ENCODE measurements at places on chromosomes 1 and 21.
A peak's percentile ranks its signal among the peaks of the same experiment; 100 is the strongest.

- DNase-seq: no peak
These were observed 1252.1 kb downstream of the NCAM2 start for GRCh38 chr21:22250355-22250754.

DNA sequence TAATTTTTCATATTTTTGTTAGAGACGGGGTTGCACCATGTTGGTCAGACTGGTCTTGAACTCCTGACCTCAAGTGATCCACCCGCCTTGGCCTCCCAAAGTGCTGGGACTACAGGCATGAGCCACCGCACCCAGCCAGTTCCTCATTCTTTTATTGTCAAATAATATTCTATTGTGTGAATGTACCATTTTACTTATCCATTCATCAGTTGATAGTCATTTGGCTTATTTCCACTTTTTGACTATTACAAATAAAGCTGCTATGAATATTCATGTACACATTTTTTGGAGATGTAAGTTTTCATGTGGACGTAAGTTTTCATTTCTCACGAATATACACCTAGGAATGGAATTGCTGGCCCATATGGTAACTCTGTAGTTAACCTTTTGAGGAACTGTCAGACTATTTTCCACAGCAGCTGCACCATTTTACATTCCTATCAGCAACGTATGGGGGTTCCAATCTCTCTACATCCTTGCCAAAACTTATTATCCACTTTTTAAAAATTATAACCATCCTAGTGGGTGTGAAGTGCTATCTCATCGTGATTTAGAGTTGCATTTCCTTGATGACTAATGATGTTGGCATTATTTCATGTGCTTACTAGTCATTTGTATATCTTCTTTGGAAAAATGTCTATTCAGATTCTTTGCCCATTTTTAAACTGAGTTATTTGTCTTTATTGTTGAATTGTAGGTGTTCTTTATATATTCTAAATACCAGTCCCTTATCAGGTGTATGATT lies 12.7 kb downstream of the PACC1 start:
- DNase-seq: no peak

GRCh38 chr1:38201431-38201830 lies 154.8 kb upstream of the POU3F1 start:
- no peak for DNase-seq

DNA sequence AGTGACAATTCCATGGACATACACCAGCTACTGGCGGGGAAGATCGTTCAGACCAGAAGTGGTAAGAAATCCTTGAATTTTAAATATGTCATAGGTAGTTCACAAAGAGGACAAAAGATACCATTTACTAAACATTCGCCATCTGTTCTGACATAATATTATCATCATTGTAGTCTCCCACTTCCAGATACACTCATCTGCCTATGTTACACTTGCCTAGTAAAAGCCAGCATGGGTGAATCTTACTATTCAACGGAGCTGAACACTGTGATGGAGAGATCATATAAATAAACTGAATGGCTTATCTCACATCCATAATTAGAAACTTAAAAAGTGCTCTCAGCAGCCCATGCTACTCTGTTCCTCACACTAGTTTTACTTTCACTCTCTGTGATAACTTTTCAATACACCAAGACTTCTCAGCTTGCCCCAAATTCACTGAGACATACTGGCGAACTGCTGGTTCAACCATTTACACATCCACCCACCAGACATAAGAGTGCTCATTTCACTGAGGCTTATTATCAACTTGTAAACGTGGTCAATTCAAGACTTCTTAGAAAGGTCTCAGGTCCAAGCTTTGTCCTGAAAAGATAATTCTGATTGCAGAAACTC lies 463 bp upstream of the PRRC2C start:
- DNase-seq: no peak

- DNase-seq: no peak
These were observed 111.1 kb downstream of the FNBP1L start for GRCh38 chr1:93559045-93559444.

DNA sequence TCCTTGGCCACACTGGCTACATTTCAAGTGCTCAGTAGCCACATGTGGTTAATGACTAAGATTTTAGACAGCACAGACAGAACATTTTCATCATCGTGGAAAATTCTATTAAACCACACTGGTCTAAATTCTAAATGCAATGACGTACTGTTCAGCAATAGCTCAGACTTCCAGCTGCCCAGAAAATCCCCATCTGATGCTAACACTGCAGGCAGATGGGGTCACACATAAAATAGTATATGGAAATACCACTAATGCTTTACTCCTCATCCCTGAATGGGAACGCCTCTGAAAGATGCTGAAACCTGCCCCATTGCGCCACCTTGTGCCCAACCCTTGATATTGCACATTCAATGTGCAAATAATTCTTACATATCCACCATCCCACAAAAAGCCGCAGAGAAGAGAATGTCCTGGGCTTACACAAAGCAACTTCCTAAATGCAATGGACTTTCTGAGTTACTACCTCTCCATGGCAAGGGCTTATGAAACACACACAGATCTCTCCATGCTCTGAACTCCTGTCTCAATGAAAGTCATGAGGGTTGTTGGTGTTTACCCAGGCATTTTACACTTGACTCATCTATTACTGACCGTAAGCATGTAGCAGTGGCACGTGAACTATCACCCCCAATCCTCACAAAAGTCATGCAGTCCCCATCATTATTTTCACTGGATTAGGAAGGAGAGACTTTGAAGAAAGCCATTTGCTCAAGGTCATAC lies 20.3 kb upstream of the SLC5A9 start:
- DNase-seq: peak; percentile 38

- DNase-seq: no peak
These were observed 340.3 kb downstream of the BRINP2 start for GRCh38 chr1:177511036-177511435.

DNA sequence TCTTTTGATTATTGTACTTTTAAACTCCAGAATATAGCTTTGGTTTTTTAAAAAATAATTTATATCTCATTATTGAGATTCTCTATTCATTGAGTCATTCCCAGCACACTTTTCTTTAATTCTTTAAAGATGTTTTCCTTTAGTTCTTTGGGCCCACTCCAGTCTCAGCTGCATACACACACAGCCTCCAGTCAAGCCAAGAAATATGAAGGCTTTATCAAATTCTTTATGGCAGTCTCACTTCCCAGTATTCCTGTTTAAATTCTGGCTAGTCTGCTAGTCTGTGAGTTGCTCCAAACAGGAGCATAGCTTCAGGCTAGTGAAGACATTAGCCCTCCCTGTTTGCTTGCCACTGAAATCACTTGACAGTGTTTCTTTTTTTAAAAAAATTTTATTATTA lies 61.2 kb downstream of the CRP start:
- no peak for DNase-seq

DNA sequence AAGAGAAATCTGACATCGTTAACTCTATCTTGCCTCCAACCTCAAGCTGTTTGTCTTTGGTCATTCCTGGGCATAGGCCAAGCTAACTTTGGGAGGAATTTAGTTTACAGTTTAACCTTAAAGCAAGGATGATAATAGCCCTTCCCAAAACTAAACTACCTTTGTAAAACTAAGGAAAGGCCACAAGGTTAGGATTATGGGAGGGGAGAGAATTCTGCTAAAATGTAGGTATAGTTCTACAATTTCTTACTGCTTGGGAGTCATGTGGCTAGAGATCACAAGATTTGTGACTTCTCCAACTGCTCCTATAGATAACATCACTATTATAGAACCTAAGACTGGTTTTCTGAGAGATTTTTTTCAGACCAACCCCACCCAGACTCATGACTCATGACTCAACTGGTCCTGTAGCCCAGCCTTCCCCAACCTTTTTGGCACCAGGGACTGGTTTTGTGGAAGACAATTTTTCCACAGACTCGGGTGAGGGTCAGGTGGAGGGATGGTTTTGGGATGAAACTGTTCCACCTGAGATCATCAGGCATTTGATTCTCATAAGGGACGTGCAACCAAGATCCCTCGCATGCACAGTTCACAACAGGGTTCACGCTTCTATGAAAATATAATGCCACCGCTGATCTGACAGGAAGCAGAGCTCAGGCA lies 70.7 kb upstream of the MUTYH start:
- DNase-seq: no peak

DNA sequence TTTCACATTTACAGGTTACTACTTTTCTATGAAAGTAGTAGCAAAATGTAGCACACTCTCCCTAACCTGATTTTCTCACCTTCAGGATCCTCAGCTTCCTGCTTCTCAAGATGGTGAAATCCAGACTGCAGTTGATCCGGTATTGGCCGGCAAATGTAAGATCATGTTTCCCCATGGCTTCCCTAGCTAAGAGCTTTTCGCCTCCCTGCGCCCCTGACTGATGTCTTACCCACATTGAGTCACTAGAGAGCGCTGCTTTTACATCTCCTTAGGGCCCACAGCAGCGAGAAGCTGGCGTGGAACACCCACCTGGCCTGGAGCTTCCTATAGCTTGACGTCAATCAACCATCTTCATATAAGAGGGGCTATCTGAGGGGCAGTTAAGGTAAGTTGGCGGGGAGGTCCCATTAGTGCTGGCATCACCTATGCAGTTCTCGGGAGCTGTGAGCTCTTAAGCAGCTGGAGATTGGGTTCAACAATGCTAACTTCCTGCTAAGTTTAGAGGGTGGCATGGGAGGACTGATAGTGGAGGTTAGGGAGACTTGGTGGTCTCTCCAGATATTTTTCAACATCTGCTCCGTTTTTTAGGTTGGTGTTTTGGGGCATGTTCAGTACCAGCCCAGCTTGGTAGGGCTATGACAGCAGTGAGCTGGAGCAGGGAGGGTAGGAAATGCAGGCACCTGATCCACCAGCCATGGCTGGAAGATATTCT lies 5.5 kb downstream of the PTPN7 start:
- peak; percentile 44 for DNase-seq

- DNase-seq: no peak
These were observed 88.5 kb downstream of the ELAVL4 start for GRCh38 chr1:50197216-50197615.

DNA sequence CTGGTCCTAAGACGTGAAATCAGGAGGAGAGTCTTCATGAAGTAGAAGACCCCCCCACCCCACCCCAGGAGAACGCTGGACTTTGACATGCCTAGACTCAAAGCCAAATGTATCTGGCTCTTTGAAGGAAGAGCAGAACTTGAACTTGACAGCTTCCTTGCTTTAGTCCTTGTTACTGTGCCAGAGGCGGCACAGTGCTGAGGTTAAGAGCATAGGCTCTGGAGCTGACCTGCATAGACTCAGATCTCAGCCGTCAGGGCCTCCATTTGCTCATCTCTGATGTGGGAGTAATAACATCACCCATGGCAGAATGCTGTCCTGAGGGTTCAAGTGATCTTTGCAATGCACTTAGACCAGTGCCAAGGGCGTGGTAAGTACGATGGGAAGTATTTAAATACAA lies 39.0 kb downstream of the COL6A1 start:
- no peak for DNase-seq

DNA sequence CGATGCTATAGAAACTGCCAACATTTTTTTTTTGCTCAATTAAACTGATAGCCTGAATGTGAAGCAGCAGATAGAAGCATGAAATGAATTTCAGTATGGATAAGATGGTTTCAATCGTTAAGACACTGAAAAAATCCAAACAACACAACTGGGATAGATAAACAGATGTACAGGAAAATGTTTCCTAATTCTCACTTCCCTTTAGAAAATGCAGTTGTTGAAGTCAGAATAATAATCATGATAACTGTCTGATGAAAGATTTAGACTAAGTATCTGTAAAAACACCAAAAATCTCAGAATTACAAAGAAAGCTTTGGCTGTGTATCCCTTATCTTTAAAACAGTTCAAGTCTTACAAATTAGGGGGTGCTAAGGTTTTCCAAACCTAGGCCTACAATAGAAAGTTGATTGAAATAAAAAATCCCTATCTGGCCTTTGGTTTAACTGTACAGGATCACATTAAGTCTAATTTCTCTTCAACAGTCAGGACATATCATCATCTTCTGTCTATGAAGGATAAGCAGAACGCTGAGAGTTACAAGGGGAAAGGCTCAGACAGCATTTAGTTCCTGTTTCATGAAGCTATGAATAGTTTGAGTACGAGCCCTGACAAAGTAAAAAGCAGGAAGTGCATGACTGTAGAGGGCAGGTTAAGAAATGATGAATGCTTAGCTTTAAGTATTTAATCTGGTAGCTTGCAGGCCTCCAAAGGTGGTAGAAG lies 203.2 kb downstream of the APP start:
- no peak for DNase-seq
